SK-N-MC (cell line): ENCODE measurements at places on chromosomes 4 and X.

- DNase-seq = no peak
These were observed 42.2 kb downstream of the TLL1 start for GRCh38 chr4:165915215-165915614.

GRCh38 chrX:38268011-38268410 lies 47.3 kb upstream of the SRPX start:
- no peak for DNase-seq

DNA sequence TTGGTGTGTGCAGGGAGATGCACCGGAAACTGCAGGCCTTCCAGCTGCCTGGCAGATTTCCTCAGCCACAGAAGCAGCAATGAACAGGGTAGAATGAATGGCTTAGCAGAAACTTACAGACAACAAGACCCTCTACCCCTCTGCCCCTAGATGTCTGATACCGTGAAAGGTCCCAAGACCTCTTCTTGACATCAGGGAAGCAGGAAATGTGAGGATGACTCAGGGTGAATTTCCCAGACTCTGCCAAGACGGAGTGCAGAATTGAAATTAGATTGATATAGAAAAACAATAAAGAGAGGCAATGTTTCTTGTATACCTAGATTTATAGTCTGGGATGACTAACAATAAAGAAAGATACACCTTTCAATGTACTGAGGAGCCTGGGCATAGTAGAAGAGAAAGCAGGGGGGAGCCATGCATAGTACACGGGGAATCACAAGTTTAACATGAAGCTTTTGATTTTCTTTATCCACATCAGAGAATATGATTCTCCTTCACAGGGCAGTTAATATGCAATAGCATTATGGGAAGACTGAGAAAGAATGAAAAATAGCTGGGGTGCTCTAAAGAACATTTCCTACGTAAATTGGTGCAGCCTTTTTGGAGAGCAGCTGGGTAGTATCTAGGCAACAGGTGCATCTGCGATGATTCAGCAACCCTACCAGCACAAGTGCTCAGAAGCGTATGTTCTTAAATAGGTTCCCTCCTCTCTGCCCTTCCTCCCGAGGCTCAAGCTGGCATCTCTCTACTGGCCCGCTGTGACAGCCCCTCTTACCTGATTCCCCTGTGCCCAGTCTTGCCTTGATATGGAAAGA lies 18.3 kb upstream of the CXCR3 start:
- DNase-seq = no peak

GRCh38 chr4:159723341-159724048 lies 620.6 kb downstream of the RAPGEF2 start:
- DNase-seq = no peak

DNA sequence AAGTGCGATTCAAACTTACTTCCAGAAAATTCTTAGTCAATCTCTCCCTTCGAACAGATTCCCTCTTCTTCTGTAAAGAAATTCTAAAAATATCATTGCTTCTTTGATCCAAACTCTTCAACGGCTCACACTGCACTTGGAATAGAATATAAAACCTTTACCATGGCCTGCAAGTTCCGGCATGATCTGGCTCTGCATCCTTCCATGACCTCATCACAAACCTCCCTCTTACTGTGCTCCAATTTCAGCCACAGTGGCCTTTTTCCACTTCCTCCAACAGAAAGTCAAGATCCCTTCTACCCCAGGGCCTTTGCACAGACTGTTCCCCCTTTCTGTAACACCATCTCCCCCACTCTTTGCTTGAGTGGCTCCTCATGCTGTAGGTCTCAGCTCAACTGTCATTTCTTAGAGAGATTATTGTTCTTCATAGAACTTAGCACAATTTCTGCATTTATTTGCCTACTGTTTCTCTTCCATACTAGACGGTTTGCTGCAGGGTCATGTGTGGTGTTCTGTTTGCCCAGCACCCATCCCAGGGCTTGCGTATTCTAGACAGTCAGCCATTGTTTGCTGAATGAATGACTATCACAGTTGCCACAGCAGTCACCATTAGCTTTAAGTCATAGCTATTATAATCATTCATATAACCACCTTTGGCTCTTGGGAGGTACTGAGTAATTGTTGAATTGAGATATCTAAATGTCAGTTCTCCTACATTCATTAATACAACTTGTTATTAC lies 1.9 kb upstream of the STOX2 start:
- no peak for DNase-seq

- no peak for DNase-seq
These were observed 539.1 kb upstream of the MAGEB18 start for GRCh38 chrX:25599061-25599460.

DNA sequence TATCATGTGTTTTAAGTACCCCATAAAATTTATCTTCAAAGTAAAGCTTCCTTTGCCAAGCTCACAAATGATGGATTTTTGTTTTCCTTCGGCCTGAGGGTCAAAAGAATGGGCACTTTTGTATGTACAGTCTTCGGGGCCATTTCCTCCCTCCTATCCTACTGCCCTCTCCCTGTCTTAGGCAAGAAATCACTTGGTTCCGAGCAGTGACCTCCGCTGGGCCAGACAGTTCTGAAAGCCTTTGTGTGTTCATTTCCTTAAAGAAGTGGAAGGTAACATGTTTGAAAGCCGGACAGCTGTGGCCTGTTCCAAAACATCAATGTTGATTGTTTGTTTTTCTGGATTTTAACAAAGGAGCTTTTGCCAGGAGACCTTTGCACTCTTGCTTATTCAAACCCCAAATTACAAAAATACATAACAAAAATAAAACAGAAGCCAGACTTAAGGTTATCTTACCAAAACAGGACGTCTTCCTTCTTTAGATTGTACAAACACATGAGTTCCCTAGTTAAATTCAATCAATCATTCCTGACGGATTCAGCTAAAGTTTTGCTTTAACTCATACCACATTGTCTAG lies 110.6 kb upstream of the LIMCH1 start:
- DNase-seq = no peak

GRCh38 chrX:40340116-40340515 lies 240.7 kb upstream of the ATP6AP2 start:
- DNase-seq = no peak

- DNase-seq = no peak
These were observed 203.1 kb downstream of the ARHGEF9 start for GRCh38 chrX:63581906-63582305.

DNA sequence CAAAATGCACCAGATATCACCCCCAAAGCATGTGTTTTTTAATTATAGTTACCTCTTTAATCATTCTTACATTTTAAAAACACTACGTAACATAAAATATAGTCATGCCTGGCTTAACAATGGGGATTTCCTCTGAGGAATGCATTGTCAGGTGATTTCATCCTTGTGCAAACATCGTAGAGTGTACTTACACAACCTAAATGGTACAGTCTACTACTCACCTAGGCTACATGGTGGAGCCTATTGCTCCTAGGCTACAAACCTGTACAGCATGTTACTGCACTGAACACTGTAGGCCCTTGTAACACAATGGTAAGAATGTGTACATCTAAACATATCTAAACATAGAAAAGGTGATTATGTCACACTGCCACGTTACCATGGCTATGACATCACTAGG lies 208.6 kb downstream of the SPOCK3 start:
- no peak for DNase-seq

DNA sequence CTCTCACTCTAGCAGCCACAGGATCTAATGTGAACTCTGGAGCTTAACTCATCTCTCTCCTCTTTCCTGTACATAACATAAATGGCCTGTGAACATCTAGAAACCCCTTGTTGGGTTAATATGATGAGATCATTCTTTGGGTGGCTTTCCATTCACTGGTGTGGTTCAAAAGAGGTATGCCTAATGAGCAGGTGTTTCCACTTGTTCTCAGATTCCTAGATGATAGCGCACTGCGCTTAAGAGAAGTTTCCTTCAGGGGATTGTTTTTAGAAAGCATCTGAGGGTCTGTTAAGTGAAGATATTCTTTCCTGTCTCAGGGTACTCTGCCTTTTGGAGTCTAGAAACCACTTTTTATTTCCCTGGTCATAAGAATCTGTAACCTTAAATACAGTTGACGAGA lies 32.5 kb downstream of the FRMPD4 start:
- DNase-seq = no peak

- no peak for DNase-seq
These were observed 18.4 kb upstream of the FRAS1 start for GRCh38 chr4:78038704-78039103.

DNA sequence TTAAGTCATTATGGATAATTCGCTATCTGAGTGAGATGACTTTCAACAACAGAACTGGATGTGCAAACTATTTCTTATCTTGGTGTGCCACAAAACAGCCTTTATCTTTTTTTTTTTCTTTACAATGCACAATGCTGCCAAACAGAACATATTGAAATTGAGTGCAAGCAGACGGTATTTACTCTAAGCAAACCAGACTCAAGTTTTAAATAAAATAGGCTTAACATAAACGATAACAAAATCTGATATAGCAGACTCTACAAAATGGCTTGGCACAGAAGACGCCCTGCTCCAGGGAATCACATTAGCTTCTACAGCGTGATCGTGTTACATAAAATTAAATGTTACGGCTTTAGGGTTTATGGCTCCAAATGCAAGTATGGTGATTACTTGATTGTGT lies 9.6 kb upstream of the STK32B start:
- DNase-seq = peak; percentile 50

DNA sequence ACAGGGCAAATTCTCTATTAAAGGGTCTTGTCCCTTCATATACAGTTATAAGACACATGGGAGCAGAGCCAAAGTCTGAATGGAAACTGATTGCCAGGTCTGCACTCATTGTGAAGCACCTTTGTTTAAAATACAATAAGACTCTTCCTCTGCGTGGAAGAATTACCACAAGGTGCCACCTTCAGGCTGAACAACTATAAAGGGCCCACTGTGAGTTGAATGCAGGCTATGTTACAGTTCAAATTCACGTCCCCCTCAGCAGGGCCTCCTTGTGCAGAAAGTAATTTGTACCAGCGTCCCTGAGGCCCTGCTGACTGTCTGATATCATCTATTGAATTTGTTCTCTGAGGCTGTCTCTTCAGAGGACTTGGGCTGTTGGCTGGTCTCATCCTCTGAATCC lies 225.8 kb upstream of the TEX13C start:
- no peak for DNase-seq

DNA sequence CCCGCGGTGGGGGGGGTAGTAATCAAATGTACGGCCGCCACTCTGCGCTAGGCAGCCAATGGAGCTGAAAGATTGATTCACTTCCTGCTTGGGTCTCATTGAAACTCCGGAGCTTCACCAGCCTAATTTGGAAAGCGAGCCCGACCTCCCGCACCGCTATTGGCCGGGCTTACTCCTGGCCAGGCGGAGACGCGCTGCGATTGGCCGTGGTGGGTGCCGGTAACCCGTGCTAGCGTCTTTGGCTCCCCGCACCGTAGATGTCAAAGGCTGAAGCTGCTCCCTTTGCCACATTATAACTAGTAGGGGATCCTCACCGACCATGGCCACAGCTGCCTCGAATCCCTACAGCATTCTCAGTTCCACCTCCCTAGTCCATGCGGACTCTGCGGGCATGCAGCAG lies at the start of gene POU3F4:
POU3F4 (plus strand) TSS at position 285 of the 400 bp plus-strand sequence; CDS start at position 320, 35 bp downstream.
- DNase-seq = no peak

GRCh38 chrX:24448762-24449250 lies 16.3 kb upstream of the PDK3 start:
- DNase-seq = no peak

- DNase-seq = no peak
These were observed 162.5 kb downstream of the PRDM5 start for GRCh38 chr4:120760047-120760446.

- peak; percentile 58 for DNase-seq
These were observed 4.9 kb upstream of the WDFY3 start for GRCh38 chr4:84971319-84971932.

DNA sequence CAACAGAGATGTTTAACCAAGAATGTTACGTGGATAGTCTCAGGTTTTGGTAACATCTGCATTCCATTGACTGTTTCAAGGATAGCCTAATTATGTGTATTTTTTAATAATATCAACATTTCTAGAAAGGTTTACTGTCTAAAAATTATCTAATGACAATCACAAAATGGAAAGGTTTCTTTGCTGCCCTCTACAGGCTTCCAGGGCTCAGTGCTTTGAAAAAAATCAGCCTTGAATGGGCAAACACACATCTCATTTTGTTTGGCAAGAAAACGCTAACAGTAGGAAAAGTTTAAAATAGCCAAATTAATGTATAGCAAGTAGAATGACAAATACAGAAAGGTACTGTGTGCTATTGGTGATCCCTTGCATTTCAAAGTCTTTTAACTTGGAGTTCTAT lies 223.4 kb upstream of the PRPS2 start:
- no peak for DNase-seq

- no peak for DNase-seq
These were observed 107.8 kb downstream of the GABRA3 start for GRCh38 chrX:152343306-152343705.

DNA sequence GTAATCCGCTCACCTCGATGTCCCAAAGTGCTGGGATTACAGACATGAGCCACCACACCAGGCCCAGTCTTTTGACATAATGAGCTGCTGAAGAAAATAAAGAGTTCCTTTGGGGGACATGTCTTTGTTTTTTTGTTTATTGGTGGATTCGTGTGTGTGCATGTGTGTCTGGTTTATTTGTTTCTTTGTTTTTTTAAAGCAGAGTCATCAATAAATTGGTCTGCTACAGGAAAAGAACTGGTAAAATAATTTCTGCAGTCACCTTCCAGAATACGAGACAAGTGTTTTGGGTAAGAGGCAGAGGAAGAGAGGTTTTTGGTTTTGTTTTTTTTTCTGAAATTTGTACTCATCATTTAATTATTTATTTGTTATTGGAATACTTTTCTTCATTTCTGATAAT lies 51.5 kb upstream of the PPP3CA start:
- no peak for DNase-seq

GRCh38 chr4:130146773-130147172 lies 1050.8 kb downstream of the C4orf33 start:
- DNase-seq = no peak

- no peak for DNase-seq
These were observed 233.5 kb downstream of the ARHGAP24 start for GRCh38 chr4:85708468-85708867.

- no peak for DNase-seq
These were observed 72.7 kb downstream of the AFF2 start for GRCh38 chrX:148573119-148573518.

DNA sequence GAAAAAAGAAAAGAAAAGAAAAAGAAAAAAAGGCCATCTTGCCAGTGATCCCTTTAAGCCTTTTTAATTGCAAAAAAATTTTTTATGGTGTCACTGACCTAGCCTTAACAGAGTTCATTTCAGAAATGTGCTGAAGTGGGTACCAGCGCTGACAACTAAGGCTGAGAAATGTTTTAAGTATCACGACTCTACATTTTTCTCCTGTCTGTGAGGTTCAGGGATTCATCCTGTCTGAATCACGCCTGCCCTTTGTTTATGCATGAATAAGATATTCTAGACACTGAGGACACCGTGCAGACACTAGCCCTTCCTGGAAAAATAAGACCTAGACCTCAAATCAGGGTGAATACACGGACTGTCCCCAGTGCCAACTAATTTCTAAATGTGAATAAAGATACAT lies 154.4 kb upstream of the NOCT start:
- DNase-seq = no peak

- no peak for DNase-seq
These were observed 90.7 kb upstream of the BRS3 start for GRCh38 chrX:136397001-136397400.
